Adipocyte (in vitro differentiated cells): ENCODE measurements at places on chromosomes 4 and X.

- DNase-seq: no peak
These were observed 143.1 kb downstream of the TRAM1L1 start for GRCh38 chr4:116942315-116942714.

GRCh38 chrX:103517246-103517645 lies 2.0 kb downstream of the RAB40A start:
- peak; percentile 50 for DNase-seq

DNA sequence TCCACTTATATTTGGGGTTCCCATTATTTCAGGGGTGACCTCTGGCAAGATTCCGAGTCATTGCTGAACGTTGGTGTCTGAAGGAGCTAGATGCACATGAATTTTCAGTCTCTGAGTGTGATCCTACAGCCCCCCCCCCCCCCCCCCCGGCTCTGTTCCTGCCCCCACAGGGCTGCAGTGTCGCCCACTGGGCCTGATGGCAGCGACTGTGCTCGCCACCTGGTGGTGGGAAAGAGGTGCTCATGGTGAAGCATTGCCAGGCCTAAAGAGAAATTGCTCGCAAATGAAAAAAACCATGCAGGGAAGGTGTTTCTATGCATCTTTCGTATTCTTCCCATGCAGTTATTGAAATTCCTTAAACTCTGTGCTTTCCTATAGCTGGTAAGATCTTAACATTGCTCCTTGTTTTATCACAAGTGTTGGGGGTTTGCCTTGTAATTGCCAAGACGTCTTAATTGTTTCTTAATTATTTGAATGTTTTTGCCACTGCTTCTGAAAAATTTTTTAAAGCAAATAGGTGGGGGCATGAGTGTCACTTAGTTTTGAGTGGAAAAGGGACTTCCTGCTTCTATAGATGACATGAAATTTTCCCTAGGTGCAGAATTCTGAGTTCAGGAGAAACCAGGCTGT lies 63.2 kb downstream of the CLDN22 start:
- DNase-seq: peak; percentile 71

GRCh38 chrX:121221322-121221977 lies 174.0 kb downstream of the GLUD2 start:
- no peak for DNase-seq

DNA sequence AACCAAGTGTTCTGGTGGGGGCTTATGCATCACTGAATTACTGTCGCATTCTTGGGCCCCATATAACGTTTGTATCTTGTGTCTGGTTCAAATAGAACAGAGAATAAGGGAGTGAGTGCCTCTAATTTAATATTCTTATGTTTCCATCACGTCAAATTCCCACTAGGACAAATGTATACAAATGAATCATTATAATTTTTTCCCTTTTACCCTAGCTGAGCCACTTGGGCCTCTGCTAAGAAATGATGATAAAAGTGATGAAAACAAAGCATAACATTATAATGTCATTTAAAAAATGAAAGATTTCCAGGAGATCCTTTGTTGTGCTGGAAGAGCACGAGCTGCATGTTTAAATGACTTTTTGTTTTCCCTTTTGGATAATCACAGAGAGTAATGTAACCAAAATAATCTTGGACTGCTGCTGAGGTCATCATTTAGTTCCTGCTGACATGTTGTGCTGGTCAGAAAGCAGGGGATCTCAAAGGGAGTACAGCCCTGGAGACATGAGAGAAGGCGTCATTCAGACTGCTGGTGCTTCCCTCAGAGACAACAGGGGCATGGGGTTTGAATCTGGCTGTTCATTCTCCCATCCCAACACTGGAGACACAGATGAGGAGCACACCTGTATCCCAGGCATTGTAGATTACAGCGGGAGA lies 105.1 kb upstream of the SCOC start:
- no peak for DNase-seq

DNA sequence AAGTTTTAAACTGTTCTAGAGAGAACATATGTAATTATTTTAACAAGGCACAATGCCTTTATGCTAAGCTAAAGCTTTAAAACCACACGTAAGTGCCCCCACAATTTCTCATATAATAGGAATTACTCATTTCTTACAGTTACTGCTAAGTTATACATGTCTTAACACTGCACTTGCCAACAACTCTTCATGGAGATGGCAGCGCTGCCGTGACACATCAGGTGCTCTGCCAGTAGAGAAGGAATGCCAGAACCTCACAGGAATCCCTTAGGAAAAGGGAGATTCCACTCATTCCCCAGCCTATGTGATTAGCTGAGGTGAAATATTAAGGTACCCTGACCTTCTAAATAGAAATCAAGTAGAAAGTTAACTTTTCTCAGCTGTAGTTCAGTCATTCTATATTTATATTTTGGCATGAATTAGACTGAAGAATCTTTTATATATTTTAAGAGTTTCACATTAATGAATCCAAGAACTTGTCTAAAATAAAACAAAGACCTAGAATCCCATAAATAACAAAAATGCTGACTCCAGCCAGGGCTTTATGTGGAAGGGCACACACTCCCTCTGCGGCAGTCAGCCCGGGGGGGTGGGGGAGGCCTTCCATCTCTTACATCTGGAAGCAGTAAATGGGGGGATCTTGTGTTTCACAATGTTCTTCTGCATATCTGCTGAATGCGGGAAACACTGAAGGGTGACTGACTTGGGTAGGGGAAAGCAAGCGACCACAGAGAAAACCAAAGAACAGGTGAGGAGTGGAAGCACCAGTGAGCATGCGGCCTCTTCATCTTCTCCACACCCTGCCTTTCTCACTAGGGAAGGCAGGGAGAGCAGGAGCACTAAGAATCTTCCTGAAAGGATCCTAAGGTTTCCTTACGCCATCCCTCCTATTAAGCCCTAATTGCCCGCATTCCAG lies 23.7 kb downstream of the ACSL1 start:
- DNase-seq: peak; percentile 36

DNA sequence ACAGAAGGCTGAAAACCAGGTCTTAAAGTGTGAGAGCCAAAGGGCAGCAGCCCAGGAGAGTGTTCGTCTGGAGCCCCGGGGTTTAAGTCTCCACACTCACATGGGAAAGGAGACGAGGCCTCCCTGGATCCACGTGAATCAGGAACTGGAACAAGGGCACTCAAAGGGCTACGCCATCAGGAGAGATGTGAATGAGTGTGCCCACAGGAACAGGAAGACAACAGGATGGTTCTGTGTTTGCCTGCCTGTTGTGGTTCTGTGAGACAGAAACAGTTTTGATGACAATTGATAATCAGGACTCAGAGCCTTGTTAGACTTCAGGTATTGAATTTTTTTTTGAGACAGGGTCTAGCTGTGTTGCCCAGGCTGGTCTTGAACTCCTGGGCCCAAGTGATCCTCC lies 4.9 kb upstream of the CTBP1 start:
- DNase-seq: no peak

- peak; percentile 25 for DNase-seq
These were observed 760.6 kb upstream of the EPHA5 start for GRCh38 chr4:66430856-66431255.

- DNase-seq: no peak
These were observed 580.0 kb downstream of the GALNTL6 start for GRCh38 chr4:172393220-172393619.

GRCh38 chr4:142696334-142697122 lies 149.6 kb downstream of the INPP4B start:
- peak; percentile 32 for DNase-seq

GRCh38 chrX:84712621-84713020 lies 210.4 kb upstream of the HDX start:
- no peak for DNase-seq

DNA sequence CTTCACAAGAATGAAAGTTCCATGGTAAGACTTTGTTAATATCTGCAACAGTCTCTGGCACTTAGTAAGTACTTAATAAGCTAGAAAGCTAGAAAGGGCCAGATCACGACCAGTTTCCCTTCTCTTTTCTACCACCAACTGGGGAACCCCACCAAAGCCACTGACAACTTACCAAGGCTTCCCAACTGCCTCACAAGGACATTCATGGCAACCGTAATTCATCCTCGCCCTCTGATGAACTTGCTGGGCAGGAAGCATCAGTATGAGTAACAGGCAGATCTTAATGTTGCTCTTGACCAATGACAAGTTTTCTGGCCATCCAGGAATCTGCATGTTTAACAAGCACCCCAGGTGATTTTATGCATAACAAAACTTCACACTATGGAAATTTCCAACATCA lies 23.2 kb upstream of the ZCCHC13 start:
- DNase-seq: no peak

- no peak for DNase-seq
These were observed 468.2 kb downstream of the ZIC3 start for GRCh38 chrX:138034136-138034535.

GRCh38 chr4:100591161-100591876 lies 73.5 kb upstream of the EMCN start:
- DNase-seq: no peak

- DNase-seq: peak; percentile 9
These were observed 57.2 kb downstream of the STBD1 start for GRCh38 chr4:76363556-76364290.

- DNase-seq: no peak
These were observed 56.9 kb downstream of the GABRB1 start for GRCh38 chr4:47088298-47088697.

GRCh38 chrX:153381684-153382532 lies 19.2 kb downstream of the PNMA6E start:
- peak; percentile 86 for DNase-seq

DNA sequence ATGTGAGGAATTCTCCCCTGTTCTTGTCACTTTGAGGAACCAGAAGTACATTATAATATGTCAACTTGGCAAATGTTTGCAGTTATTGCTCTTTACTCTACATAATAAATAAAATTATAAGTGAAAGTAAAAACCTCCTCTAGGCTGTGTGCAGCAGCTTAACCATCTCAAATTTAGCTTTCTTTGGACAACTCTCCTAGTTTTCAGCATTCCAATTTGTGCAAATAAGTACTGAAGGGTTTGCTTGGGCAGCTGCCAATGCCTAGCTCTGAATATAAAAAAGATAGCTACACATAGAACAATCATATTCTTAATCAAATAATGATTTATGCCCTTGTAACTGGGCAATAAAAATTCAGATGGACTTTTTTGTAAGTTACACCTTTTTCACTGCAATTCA lies 82.5 kb downstream of the GASK1B start:
- peak; percentile 60 for DNase-seq

- DNase-seq: no peak
These were observed 847.8 kb downstream of the TRIML1 start for GRCh38 chr4:188987011-188987410.

GRCh38 chr4:101865501-101866062 lies 75.1 kb downstream of the BANK1 start:
- DNase-seq: peak; percentile 54

DNA sequence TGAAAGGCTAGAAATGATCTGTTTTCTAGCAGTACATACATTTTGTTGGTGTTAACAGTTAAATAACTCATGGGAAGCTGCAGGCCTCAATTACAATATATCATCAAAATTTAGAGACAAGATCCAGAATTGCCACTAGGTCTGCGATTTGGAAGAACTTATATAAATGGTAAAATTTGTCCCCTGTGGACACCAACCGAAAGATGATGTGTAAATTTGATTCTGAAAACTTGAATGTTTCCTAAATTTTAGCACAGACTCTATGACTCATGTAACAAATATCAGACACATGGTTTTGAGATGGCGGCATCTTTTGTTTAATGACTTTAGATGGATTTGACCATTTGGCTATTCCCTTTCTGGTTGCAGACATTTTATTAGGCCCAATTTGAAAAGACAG lies 6.0 kb upstream of the HPGDS start:
- no peak for DNase-seq

DNA sequence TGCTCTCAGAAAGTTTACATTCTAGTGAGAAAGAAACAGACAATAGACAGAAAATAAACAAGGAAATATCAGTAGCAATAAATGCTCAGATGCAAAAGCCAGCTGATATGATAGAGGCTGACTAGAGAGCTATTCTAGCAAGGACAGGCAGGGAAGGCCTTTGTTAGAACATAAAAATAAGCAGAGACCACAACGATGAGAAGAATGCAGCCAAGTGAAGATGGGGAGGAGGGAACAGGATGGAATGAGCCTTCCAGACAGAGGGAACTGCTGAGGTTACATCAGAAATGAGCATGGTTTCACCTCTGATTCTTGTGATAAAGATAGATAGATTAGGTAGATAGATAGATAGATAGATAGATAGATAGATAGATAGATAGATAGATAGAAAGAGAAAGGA lies 7.6 kb upstream of the SOWAHB start:
- DNase-seq: peak; percentile 66

DNA sequence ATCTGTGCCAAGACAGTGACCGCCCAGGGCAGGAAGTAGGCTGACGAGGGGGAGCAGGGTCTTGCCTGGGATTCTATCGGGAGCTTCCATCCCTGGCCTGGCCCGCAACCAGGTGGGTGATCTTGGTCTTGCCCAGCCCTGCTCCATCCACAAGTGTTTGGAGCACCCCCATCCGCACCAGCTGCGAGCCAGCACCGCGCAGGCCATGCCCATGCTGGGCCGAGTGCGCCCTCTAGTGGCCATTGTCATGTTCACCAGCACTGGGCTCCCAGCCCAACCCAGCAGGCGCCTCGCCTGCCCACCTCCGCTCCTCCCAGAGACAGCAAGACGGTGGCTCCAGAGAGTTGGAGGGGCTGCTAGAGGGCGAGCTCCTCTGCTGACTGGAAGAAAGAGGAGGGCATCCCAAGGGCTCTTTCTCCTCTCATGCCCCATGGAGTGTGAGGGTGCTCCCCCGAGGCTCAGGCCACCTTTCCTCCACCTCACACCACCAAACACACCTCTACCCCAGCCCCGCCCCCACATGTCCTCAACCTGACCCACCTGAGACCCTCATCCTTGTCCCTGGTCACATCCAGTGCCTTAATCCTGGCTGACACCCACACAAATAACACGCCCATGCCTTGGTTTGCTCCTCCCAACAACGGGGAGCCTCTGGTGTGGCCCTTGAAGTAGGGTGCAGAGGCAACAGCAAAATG lies 9.8 kb upstream of the ATP2B3 start:
- DNase-seq: peak; percentile 84

- DNase-seq: no peak
These were observed 9.1 kb upstream of the ZNF732 start for GRCh38 chr4:314296-314903.

- DNase-seq: no peak
These were observed 7.5 kb downstream of the AMER1 start for GRCh38 chrX:64198036-64198435.

GRCh38 chr4:17997129-17997528 lies 24.4 kb downstream of the LCORL start:
- DNase-seq: no peak

DNA sequence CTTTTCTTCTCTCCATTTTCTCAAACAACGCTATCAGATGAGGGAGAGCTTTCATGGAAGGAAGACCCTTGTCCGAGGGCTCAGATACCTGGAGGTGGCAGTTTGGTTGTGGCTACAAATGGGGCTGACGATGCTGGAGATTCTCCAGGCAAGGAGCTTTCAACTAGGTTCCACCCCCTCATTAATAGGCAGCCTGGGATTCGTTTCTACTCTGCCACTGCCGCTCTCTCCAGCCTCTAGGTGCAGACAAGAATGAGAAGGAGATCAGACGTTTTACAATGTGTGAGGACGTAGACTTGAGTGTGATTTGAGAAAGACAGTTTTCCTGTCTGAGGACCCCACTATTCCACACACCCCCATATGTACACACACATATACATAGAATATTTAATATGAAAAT lies 53.1 kb downstream of the ETNPPL start:
- DNase-seq: no peak

- DNase-seq: peak; percentile 79
These were observed 28.4 kb upstream of the TNIP3 start for GRCh38 chr4:121192480-121192879.

- DNase-seq: peak; percentile 22
These were observed 40.4 kb downstream of the CPEB2 start for GRCh38 chr4:15042529-15043167.
